ENCODE measurements at places on chromosomes 7 and 10.

DNA sequence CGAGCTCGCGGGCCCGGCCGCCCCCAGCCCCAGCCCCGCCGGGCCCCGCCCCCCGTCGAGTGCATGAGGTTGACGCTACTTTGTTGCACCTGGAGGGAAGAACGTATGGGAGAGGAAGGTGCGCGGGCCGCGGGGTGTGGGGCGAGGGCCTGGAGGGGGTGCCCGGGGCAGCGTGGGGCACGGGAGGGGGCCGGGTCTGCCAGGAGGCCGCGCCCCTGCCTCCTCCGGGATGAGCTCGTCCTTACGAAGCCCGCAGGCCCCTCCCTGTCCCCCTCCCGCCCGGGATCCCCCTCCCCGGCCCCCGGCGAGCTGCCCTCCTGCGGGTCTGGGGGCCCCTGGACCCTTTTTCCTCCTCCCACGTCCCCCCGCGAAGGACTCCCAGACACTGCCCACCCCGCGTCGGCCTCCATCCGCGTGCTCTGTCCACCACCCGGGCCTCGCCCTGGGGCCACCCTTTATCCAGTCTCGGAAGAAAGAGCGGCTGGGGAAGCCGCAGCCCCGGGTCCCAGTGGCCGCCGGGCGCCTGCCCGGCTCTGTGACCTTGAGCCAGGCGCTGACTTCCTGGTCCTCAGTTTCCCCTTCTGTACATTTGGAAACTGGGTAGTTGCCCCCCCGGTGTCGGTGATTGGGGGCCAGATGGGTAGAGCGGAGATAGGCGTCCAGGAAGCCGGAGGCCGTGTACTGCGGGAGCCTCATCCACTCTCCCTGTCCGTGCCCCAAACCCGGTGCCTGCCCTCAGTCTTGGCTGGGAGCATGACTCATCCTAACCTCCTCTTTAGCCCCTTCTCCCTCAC, 521 bp downstream of the LIMK1 start:
- DNase-seq: peak; percentile 71

DNA sequence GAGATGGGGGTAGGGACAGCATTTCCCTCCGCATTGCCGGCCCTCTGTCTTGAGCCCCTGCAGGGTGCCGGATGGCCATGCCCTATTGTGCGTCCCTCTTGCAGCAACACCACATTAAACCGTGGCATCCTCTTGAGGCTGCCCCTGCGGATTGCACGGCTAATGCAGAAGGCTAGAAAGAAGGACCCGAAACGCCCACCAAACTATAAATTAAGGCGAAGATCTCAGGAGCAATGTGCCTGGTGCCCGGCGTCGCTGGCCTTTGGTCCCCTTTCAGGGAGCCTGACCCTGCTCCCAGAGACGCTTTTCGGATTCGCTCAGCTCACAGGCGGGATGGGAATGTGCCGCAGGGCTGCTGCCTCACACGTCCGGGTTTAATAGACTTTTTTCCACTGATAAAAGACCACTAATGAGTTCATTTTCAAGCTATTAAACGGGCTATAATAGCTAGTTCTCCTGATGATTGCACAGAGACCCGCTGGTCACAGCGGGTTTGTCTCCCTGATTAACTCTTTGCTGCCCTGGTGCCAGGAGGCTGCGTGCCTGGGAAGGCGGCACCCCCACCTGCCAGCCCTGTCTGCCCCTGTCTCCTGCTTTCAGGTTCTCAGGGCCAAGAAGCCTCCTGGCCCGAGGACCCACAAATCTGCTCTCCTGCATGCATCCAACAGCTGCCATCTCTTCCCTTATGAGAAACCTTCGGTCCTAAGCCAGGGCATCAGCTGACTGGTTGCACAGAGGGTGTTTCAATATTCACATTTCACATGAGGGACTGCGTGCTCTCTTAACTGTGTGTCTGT, 128.3 kb downstream of the ADARB2 start:
- no peak for DNase-seq

DNA sequence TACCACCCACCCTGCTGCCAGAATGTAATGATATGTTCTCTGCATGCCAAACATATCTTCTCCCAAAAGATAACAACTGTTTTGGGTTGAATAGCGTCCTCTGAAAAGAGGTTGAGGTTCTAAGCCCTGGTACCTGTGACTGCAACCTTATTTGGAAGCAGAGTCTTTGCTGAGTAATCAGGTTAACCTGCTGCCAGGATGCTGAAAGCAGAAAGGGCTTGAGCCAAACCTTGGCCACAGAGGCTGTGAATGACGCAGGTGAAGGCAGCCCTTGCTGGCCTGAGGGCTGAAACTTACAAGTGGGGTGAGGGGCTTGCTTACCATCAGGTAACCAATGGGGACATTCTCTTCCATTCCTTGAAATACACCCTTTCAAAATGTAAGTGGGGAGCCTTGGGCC, 151.8 kb upstream of the RHEB start:
- no peak for DNase-seq

GRCh38 chr7:1460821-1461645, 1.8 kb upstream of the MICALL2 start:
- no peak for DNase-seq

DNA sequence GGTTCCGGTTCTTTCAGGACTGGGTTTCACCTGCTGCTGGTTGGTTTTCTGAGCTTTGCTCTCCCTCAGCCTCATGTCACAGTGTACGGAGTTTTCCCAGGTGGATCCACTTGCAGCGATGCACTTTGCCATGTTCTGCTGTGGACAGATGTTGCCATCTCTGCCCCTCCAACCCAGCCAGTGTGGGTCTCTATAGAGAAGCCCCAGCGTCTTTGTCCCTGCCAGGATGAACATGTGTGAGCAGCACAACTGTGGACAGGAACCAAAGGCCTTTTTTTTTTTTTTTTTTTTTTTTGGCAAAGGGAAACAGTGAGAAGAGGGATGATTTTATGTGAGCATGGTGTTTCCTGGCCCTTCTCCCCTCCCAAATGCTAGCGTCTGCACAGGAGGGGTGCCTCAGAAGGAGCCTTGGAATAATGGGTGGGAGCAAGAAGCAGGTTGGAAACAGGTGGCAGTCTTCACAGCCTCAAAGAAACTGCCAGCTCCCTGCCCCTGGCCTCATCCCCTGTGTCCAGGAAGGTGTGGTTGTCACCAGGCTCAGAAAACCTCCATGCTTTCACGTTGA, 106.5 kb downstream of the RPS24 start:
- DNase-seq: no peak

- DNase-seq: no peak
Observed at GRCh38 chr10:75431180-75432111, at the start of gene LRMDA. Gene LRMDA, plus strand, starts transcription at chr10:75431624.

- DNase-seq: no peak
Observed at GRCh38 chr10:71099731-71100361, 112.5 kb upstream of the UNC5B start.

DNA sequence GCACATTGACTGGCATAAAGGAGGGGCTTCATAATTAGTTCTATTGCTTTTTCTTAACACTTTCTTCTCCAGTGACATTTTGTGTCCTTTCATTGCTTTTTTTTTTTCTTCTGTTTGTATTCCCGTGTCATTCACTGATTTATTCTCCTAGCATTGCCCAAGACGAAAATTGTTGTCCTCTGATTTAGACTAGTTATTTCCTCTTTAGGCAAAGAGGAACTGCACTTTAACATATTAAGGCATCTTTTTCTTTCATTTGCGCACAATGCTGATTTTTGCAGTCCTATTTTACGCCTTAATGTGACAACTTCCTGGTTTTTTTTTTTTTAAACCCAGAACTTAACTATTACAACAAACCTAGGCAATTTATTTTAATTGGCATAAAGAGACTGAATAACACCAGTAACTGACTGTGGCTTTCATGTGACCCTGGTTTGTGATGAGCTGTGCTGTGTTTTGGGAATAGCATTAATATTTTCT, 39.7 kb downstream of the ARID5B start:
- DNase-seq: no peak

- no peak for DNase-seq
Observed at GRCh38 chr7:98278936-98279335, 2.5 kb upstream of the BRI3 start.

DNA sequence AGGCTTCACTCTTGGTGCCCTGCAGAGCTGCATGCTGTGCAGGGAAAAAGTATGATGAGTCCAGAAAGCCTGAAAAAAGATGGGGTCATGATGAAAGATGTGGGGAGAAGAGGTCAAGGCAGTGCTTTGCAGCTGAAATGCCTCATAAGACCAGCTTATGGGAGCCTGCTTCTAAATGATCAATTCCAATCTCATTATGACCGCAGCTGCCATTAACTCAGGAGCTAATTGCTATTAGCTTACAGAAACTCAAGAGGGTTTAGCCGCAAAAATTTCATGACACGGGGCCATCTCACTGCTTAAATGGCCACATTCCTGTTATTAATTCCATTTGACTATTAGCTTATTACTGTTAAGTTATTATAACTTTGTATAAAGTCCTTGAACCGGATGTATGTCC, 502.9 kb upstream of the ZMIZ1 start:
- no peak for DNase-seq

DNA sequence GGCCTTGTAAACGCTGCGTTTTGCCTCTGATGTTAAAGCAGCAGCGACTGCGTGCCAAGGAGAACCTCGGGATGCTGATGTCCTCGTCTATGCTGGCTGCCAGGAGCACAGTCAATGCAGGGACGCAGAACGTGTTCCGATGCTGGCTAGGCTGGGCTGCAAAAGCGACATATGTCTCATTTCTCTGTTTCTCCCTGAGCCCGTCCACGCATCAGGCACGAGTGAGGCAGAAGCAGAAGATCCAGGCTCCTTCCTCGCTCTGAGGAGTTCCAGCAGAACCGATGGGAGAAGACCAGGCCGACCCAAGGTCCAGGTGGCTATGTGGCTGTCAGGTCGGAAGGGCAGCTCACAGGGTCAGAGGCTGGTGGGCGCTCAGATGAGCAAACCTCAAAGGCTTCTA, 3.7 kb upstream of the FOXL3 start:
- no peak for DNase-seq

DNA sequence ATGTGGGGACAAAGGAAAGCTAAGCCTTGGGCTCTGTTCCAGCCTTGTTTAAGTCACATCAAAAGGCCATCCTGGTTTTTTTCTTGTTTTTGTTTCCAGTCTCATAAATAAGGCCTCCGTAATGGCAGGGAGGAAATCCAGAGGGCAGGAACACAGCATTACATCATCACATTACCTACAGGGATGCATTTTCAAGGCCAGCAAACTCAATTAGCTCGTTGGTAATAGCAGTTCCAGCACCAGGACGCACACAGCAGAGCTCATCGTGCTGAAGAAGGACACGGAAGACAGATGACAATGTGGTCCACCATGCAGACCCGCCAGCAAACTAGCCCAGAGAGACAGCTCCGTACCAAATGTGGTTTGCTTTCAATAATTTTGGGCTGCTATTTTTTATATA, 1209.2 kb downstream of the TYW1 start:
- no peak for DNase-seq

- no peak for DNase-seq
Observed at GRCh38 chr10:72258617-72259016, 15.1 kb upstream of the DDIT4 start.

DNA sequence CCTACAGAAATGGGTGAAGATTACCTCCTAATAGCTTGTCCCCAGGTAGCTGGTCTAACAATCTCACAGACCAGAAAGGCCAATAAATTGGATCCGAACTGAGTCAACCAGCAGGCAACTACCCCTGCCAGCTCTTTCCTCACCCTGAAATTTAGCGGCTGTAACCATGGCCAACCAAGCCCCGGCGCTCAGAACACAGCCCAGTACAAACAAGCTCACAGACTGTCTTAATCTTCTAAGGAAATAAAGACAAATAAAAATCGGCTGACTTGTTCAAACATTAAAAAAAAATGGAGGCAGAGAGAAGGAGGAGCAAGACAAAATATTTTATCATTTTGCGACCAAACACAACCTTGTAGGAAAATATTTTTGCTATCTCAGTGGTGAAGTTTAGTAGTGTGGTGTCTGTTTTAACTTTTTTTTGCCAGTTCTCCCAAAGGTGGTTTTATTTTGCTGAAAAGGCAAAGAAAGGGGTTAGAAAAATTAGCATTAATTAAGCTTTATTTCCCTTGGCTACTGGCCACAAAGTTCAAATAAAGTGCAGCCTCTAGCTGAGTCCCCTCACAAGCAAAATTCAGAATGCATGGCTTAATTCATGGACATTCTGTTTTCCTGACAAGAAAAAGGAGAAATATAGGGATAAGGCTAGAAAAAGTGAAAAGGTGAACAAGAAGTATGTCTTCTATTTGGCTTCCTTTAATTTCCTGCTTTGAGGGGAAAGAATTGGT, 313.0 kb upstream of the NPVF start:
- DNase-seq: no peak

GRCh38 chr10:63206576-63206975, 73.4 kb downstream of the NRBF2 start:
- DNase-seq: peak; percentile 51

DNA sequence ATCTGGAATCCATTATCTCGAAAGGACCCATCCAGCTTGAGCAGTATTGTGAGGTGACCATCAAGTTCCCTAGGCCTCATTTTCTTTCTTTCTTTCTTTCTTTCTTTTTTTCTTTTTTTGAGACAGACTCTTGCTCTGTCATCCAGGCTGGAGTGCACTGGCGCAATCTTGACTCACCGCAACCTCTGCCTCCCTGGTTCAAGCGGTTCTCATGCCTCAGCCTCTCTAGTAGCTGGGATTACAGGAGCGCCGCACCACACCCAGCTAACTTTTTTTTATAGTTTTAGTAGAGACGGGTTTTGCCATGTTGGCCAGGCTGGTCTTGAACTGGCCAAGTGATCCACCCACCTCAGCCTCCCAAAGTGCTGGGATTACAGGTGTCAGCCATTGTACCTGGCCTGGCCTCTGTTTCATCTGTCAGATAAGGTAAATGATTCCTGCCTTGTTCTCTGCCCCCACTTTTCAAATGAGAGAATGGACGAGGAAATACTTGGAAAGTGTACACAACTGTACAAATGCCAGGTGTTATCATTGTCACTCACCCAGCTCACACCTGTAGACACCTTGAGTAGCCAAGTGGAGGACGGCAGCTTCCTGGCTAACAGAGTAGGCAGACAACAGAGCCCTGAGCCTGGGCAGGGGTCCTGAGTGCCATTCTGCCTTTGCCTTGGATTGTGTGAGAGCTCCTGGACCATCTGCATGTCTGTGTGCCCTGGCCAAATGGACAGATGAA, 54.1 kb downstream of the HK1 start:
- DNase-seq: no peak

GRCh38 chr10:12051241-12051640, 8.6 kb upstream of the UPF2 start:
- no peak for DNase-seq

DNA sequence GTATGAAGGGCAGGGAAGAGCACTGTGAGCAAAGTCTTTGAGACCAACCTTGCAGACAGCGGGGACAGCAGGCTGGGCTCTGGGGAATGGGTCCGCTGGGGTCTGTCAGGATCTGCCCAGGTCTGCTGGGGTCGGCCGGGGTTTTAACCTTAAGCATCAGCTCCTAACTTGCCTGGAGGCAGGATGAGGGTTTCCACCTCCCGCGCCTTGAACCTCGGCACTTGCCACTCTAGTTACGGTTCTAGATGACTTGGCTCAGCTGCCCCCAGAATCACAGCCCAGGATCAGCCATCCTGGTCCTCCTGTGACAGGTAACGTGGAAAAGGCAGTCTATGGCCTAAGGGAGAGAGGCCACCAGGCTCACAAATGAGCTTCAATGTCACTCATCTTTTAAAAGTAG, 50.4 kb upstream of the CACUL1 start:
- no peak for DNase-seq

GRCh38 chr7:29077176-29077575, 69.2 kb downstream of the CPVL start:
- no peak for DNase-seq

GRCh38 chr10:126937026-126937425, 31.8 kb downstream of the DOCK1 start:
- no peak for DNase-seq

GRCh38 chr10:23543691-23544380, 105.0 kb downstream of the OTUD1 start:
- DNase-seq: no peak
